ENCODE measurements at places on chromosomes 11 and 22.

DNA sequence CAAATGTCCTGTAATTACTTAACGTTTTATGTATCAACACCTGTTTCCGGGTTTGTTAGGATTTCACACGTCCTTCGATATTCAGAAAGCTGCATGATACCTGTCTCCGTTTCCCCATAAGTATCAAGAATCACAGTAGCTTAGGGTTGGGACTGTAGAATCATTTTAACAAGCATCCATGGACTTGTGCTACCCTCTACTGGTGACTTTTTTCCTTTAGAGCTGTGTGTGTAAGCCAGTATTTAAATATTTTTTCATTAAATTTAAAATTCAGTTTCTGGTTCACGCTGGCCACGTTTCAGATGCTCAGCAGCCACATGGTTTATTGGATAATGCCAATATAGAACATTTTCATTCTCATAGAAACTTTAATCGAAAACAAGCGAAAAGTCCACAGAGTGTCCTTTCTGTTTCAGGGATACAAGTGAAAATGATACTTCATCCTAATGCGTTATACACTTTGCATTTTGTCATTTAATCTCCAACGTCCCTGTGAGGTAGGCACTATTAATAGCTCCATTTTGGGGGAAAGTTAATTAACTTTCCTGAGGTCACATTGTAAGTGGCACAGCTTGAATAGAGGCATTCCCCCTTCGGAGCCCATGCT, 61.5 kb upstream of the SLC25A18 start:
- DNase-seq: peak; percentile 83

GRCh38 chr11:19864141-19865140, 151.8 kb downstream of the NAV2 start:
- DNase-seq: peak; percentile 48

- peak; percentile 99 for DNase-seq
Observed at GRCh38 chr11:10541561-10541930, 559 bp upstream of the RNF141 start.

- peak; percentile 79 for DNase-seq
Observed at GRCh38 chr22:19599626-19600243, 75.5 kb upstream of the CLDN5 start.

DNA sequence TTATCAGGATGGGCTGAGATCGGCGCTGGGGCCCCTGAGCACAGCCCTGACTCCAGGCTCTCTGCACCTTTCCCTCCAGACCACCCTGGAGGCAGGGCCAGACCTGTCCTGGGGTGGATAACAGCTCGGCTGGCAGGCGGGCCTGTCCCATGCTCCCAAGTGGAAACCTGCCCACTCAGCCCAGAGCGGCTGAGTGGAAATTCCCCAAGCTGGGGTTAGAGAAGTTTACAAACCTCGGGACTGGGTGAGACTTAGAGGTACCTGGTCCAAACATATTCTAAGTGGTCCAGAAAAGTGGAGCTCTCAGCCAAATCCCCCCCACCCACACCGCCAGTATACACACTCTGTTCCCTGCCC, 4.8 kb upstream of the FXYD2 start:
- DNase-seq: no peak

- DNase-seq: peak; percentile 96
Observed at GRCh38 chr11:62171261-62171723, 18.7 kb upstream of the SCGB1D1 start.

GRCh38 chr11:6727971-6728760, 43.6 kb downstream of the OR2AG2 start:
- DNase-seq: no peak

- DNase-seq: no peak
Observed at GRCh38 chr11:104435494-104435893, 271.5 kb upstream of the PDGFD start.

GRCh38 chr11:64316672-64317324, 561 bp downstream of the TRMT112 start:
- DNase-seq: peak; percentile 74

DNA sequence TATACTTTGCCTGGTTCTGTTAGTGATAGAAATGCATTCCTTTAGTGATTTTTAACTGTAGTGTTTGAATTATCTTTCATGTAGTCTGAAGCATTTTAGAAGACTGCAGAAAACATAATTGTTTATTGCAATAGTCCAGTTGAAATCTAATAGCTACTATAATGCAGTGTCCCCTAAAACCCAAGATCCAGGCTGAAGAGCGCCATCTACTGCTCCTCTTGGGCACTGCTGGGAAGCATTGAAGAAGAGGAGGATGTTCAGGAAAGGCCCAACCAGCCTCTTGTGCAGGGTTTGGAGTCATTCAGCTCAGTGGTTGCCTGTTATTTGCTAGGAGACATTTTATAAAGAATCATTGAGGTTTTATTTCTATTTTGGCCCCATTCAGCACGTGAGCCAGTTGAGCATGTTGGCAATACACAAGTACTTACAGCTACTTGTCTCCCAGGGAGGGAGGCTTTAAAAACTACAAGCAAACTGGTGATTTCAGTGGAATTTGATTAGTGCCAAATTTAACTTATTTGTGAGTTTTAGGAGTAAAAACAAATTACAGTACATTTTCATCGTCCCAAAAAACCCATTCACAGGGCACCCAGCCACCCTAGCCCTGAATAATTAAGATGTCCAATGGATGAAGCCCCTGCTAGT, 74.9 kb upstream of the HORMAD2 start:
- peak; percentile 76 for DNase-seq

DNA sequence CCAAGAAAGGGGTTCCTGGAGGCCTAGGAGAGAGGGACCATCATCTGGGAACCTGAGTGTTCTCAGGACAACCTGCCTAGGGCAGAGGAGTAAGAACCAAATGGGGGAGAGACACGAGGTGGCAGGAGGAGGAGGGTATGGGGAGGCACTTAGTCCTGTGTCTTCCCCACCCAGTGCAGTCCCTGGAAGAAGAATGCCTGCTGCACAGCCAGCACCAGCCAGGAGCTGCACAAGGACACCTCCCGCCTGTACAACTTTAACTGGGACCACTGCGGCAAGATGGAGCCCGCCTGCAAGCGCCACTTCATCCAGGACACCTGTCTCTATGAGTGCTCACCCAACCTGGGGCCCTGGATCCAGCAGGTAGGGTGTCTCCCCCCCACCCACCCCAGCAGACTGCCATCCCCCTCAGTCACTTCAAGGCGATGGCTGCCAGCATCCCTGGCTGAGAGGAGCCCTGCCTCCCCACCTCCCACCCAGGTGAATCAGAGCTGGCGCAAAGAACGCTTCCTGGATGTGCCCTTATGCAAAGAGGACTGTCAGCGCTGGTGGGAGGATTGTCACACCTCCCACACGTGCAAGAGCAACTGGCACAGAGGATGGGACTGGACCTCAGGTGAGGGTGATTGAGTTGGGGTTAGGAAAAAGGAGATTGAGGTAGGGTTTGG, 3.7 kb upstream of the INPPL1 start:
- no peak for DNase-seq

- peak; percentile 72 for DNase-seq
Observed at GRCh38 chr11:97772705-97773104, 1248.0 kb upstream of the CNTN5 start.

GRCh38 chr11:113859665-113860064, 15.7 kb downstream of the USP28 start:
- peak; percentile 11 for DNase-seq

All from NCI-H69 (cell line).